Effector CD8-positive, alpha-beta T cell (primary cell): ENCODE measurements at places on chromosomes 3 and 15.

- no peak for DNase-seq
These were observed 6.5 kb downstream of the ZNF589 start for GRCh38 chr3:48247401-48247811.

DNA sequence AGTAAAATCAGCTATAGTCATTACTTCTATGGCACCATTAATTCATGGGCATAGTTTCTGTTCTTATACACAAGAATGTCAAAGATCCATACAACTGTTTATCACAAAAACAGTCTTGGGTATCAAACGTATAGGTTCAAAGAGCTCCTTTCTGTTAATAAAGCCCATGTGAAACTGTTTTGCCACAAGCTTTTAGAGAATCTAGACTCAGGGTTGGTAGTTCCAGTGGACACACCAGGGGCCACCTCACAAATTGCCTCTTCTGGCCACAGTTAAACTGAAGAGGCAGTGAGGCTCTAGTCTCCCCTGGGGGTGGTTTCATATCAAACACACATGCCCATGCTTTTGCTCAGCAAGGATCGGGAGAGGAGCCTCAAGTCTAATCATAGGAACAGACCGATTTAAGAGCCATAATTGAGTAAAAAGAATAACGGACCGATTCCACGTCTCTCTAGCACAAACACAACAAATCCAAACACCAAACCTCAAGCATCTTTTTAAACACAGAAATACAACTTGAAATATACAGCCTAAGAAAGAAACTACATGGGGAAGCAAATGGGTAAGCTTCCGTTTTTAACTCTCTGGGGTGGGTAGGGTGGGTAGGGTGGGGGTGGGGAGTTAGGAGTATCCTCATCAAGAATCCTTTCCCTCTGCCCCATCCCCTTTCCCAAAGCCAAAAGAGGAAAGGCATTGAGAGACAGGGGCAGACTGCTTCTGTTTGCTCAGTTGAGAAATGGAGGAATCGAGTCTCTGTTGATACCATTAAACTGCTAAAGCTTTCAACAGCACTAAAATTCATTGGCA lies 443.3 kb downstream of the MAGI1 start:
- DNase-seq = no peak

DNA sequence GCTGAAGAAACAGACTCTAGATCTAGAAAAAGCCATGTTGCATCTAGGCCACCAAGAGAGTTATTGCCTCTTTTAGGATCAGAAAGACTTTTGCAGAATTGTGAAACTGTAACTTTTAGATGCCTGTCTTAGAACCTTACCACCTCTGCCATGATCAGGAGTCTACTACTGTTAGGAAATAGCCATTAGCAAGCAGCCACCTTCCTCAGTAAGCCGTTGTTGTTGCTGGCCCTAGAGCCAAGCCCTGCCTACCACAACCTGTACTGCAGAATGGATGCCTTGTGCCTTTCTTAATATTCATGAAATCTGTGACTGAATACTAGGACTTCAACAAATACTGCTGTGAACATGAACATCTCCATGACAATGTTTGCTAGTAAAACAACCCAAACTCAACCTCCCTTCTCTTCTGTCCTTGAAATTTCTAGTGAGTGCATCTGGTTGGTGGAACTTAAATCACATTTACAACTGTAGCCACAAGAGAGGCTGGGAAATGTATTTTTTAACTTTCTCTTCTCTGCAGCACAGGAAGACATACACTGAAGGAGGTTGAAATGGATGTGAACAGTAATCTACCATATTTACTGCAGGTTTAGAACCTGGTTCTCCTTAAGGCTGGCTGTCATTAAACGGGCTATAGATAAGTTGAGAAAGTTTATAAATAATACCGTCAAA lies 20.7 kb downstream of the RASA2 start:
- DNase-seq = no peak

GRCh38 chr3:138800248-138800647 lies 34.5 kb downstream of the PIK3CB start:
- no peak for DNase-seq

- DNase-seq = no peak
These were observed 749.9 kb downstream of the TBL1XR1 start for GRCh38 chr3:176447369-176447768.
